Fibroblast of skin of right biceps (primary cell): ENCODE measurements at places on chromosomes 11 and 22.

DNA sequence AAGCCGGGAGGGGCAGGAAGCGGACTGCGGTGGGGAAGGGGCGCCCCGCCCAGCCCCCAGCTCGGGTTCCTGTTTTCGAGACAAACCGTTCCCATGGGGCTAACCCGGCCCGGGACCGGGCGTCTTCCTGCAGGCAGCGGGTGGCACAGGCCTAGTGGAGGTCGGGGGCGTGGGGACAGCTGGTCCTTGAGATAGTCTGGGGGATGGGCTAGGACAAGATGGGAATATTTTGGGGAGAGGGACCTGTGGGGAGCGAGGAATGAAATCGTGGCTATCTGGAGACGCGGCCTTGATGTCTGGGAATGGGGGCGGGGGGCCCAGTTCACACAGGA lies 1.2 kb upstream of the RASGRP2 start:
- no peak for DNase-seq

DNA sequence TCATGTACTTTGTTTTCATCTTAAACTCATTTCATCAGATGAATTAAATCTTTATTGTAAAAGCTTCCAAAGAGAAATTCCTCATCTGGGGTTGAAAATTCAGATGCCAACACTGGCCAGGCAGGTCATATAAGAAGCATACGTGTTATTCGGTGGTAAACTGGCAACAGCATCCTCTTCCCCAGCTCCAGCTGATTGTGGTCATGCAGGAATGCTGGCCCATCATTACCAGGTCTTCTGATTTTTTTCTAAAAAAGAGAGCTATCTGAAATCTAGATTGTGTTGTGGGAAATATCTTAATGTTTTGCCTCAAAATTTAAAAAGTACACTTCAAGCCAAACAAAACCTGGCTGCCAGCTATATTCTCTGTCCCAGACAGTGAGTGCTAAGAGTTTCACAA lies 53.6 kb downstream of the ARFGAP2 start:
- no peak for DNase-seq

GRCh38 chr11:65185171-65185570 lies 3.4 kb downstream of the CAPN1 start:
- DNase-seq = no peak

GRCh38 chr11:117425679-117426296 lies 98.1 kb downstream of the CEP164 start:
- no peak for DNase-seq
